ENCODE measurements at places on chromosomes 6 and 20.
A peak's percentile ranks its signal among the peaks of the same experiment; 100 is the strongest.

DNA sequence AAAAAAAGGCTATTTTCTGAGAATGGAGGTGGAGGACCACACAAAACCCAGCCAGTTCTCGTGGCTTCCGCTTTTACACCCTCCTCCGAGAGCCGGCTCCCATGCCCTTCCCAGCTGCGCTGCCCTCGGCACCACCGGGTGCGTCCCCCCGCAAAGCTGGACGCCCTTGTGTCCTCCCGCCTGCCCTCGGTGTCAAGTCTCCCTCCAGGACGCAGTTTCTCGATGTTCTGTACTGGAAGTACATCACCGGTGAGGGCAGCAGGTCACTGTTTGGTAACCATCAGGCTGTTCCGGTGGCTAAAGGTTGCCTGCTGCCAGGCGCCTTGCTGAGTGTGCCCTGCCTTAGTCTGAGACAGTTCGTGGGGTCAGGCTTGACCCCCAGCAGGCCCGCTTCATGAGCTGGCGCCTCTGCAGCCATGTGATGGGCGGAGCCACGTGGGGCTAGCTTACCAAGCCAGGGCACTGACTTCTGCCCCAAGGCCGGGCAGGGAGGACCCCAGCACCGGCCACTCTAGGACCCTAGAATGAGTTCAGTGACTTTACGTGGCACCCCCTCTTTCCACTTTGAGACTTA is 34.6 kb downstream of the RREB1 start:
- DNase-seq: no peak

DNA sequence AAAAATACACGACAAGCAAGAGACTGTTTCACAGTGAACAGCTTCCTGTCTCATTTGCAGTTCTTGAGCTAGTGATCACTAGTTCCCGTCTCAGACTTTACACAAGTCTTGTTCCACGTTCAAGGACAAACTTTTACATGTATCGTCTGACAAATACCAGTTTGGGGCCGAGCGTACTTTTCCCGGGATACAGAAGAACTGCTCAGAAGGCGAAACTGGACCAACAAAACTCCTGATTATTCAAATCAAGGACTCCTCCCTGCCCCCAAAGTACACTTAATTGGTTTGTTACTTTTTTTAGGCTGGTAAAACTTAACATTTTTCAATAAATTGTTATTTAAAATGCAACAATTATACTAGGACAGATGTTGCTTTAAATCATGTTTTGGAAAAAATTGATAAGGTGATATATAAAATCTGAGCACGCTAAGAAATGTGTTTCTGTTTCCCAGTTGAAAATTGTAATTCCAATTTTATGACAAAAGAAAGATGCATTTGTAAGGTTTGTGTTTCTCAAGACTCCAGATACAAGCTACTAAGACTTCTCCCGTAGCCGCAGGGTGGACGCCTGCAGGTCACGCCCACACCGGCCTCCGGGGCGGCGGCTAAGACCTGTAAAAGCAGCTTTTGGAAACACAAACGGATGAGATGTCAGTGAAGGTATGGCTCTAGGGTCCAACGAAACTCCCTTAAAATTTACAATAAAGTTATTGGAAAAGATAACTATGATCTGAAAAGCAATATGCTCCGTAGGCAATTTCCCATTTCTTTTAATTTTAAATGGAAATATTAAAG is 16.8 kb upstream of the TCFL5 start:
- DNase-seq: no peak

GRCh38 chr6:128209771-128210170 is 308.9 kb upstream of the THEMIS start:
- DNase-seq: peak; percentile 8

DNA sequence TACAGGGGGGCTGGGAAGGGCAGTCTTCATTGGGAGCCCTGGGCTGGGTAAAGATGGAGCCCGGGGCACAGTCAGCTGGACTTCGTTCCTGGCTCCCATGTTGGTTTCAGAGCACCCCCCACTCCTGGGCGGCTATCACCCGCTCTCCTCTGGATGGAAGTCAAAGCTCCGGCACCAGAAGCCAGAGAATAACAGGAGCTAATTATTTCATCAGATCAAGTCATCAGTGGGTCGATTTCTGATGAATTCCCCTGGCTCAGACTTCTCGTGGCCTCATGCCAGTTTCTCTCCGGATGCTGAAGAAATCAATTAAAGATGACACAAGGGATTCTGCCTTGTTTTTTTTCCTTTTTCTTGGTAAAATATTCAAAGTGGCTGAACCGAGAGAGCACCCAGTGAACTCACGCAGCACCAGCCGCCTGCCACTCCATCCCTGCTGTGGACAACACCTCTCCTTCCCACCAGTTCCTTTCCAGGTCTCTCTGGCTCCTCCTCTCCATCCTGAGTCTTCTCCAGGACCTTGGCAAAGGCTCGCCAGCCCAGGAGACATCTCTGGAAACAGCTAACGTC is 22.5 kb downstream of the SULF2 start:
- no peak for DNase-seq

- no peak for DNase-seq
Observed at GRCh38 chr6:21348504-21349195, 244.9 kb upstream of the SOX4 start.

- DNase-seq: peak; percentile 20
Observed at GRCh38 chr6:144049386-144049785, 41.3 kb upstream of the PLAGL1 start.

DNA sequence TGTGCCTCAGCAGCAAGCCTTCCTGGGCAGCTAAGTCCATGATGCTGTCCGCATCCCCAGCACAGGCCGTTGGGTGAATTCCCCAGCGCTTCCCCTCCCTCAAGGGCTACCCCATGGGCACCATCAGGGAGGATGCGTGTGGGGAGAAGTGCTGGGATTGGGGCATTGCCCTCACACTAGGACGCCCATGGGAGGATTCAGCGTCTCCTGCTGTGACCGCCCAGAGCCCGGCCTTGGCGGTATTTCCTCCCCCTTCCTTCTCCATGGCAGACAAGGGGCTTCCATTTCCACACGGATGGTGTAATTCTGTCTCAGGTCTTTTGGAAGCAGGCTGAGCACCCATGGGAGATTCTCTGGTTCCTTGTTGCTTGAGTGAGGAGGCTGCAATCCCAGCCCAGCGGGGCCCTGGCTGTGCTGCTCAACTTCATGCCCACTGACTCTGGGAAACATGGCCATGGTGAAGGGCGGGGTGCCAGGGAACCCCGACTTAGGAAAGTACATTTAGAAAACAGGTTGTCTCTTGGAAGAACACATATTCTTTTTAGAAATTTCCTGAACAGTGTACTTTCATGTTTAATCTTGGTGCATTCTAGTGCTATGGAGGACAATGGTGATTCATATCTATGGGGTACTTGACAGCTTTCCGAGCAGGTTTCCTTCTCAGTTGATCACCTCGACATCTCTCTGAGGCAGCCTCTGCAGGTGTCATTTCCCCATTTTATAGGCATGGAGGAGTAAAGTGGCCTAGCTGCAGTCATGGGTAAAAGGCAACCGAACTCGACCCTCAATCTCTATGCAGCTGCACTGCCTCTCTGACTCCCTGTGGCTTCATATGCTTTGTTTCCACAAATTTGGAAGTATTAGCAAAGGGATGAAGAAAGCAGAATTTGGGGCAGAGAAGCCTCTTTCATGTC is 178.2 kb upstream of the CST7 start:
- no peak for DNase-seq

DNA sequence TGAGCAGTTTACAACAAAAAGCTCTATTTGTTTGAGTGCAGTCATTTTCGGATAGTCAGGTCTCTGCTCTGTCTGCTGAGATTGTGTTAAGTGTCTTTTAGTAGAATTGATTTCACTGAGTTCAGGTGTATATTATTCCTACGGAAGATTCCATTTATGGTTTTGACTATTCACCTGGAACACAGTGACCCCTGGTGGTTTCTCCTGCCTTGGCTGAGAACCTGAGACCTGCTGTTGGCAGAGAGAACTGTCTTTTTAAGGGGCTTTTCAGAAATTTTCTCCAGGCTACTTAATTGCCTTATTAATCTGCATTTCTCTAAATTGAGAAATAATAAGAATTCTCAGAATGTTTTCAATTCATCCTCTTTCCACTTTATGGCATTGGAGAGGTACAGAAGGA is 508.0 kb downstream of the TBC1D32 start:
- peak; percentile 33 for DNase-seq

- peak; percentile 67 for DNase-seq
Observed at GRCh38 chr6:32947552-32948465, 5.1 kb downstream of the HLA-DMA start.

DNA sequence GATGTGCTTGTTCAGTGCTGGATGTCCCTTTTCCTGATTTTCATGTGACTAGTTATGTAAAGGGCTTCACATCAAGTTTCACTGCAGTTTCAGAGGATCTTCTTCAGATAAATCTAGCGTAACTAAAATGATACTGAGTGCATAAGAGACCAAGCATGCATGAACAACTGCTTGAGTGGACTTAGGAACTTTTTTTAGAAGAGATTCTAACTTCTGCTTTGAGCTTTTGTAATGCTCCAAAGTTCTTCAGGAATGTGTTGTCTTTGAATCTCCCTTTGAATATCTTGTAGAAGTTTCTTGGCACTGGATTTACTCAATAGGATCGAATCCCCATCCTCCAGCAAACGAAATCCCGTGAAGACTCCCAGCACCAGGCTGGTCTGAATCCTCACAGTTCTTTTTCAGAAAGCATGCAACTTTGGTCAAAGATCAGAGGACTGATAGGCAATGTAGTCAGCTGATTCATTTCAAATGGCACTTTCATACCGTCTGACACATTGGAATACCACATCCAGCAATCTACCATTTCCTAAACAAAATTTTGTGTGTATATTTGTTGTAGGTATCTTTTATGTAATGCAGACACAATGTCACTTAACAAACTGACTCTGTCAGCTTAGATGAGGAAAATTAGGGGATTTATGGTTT is 33.2 kb downstream of the ENPP1 start:
- DNase-seq: no peak

DNA sequence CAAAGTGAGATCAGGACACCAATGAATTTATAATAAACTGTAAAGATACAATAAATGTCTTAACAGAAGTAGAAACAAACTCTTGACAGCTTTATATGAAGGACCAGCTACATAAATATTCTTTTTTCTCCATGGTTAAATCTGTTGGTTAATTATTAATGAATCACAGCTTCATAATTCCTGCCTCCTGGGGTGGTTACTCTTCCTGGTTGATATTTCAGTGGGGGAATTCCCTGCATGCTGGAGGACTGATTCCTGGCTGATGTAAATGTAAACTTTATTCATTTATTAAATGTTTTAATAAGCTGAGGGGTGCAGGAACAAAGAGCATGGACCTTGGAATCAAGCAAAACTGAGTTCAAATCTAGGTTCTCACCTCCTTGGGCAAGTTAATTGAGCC is 16.2 kb upstream of the RCAN2 start:
- DNase-seq: no peak

GRCh38 chr20:1809131-1809572 is 86.1 kb upstream of the SIRPA start:
- no peak for DNase-seq

- no peak for DNase-seq
Observed at GRCh38 chr6:32109114-32109764, at the start of gene TNXB. TSS of gene TNXB (minus strand) at chr6:32109338. CDS start at chr6:32098198, 11,140 bp downstream.

GRCh38 chr6:94130478-94130877 is 711.1 kb upstream of the EPHA7 start:
- no peak for DNase-seq

- no peak for DNase-seq
Observed at GRCh38 chr6:137792160-137793033, 74.7 kb upstream of the TNFAIP3 start.

DNA sequence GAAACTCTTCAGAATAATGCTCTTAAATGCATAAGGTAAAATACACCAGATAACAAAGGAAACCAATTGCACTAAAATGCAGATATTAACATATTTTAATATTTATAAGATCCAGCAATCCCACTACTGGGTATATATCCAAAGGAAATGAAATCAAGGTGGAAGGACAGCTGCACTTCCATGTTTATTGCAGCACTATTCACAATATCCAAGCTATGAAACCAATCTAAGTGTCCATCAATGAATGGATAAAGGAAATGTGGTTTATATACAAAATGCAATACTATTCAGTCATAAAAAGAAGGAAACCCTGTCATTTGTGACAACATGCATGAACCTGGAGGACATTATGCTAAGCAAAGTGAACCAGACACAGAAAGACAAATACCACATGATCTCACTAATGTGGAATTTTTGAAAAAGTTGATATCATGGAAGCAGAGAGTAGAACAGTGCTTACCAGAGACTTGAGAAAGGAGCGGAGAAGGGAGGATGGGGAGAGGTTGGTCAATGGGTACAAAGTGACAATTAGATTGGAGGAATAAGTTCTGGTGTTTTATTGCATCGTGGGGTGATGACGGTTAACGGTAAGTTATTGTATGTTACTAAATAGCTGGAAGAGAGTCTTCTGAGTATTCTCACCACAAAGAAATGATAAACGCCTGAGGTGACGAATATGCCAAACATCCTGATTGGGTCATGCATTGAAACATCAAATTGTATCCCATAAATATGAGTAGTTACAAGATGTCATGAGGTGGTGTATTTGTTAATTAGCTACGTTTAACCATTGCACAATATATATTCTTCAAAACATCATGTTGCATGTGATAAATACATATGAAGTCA is 37.9 kb upstream of the RNF24 start:
- DNase-seq: no peak

DNA sequence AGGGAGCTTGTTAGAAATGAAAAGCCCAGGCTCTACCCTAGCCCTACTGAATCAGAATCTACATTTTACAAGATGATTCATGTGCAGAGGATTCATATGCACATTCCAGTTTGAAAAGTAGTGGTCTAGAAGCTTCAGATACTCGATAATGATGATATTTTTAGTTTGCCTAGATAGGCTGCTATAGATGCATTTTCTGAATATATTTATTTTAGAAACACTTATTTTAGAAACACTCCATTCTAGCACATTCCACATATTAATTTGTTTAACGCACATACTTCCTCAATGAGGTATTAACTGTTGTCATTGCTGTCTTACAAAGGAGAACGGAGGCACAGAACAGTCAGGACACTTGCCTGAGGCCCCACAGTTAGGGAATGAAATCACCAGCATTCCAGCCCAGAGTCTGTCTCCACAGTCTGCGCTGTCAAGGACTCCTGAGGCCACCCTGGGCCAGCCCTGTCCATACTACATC is 64.4 kb downstream of the SNAP25 start:
- no peak for DNase-seq

DNA sequence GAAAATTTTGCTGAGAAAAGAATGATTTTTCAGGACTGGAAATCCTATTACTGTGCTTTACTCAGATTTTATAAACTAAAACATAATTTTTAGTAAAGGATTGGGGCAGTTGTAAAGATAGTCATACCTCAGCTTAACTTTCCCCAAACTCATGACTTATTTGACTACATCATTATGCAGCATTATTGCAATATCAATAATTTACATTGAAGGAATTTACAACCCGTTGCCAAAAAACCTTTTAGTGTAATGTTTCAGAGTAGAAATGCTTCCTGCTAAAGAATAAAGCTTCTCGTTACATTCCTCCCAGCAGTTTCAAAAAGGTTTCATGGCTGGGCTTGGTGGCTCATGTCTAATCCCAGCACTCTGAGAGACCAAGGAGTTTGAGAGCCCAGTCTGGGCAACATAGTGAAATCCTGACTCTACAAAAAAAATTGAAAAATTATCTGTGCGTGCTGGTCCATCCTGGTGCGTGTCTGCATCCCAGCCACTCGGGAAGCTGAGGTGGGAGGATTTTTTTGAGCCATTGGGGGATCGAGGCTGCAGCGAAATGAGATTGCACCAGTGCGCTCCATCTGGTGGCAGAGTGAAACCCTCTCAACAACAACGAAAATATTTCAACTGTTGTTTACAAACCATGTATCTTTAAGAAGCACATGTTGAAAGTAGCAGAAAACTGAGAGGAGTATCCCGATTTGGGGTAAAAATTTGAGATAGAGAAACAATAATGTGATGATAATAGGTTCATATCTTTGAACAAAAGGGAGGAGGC is 4.4 kb downstream of the AMD1 start:
- peak; percentile 71 for DNase-seq

- no peak for DNase-seq
Observed at GRCh38 chr20:44841955-44842354, 31.6 kb upstream of the RIMS4 start.

All from KBM-7 (cell line).